ENCODE measurements at places on chromosomes 12 and 14.
A peak's percentile ranks its signal among the peaks of the same experiment; 100 is the strongest.

DNA sequence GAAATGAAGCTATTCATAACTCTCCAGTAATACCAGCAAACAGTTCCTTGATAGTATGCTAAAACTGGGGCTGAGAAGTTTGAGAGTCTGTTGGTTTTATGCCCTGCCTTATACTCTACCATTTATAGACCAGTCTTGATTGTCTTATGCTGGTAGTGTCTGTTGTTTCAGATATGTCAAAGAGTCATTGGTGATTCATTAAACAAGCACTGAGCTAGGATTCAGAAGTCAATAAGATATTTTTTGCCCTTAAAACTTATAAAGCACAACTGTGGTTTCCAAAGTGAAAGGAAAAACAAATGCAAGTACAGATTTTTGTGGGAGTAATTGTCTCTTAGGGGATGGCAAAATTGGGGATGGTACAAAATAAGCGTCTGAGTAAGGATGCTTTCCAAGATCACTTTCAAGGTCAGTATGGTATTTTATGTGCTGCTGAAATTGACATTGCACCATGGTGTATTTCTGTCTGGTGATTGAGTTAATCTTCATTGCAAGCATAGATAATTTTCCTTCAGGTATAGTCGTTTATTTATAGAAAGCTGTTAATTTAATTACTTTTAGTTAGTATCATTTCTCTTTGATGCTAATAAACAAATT, 289.5 kb upstream of the E2F7 start:
- DNase-seq: no peak

DNA sequence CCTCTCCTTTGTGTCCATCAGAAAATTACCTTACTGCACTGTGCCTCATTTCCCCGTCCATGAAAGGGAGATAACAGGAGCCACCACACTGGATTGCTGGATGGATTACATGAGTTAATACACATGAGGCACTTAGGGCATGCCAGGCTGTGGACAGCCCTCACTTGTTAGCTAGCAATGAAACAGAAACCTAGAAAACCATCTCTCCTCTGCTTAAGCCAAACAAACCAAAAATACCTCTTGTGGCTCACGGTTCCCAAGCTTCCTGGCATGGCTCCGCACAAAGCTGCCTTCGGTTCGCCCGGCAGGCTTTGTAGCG, 660 bp upstream of the HCFC2 start:
- no peak for DNase-seq

DNA sequence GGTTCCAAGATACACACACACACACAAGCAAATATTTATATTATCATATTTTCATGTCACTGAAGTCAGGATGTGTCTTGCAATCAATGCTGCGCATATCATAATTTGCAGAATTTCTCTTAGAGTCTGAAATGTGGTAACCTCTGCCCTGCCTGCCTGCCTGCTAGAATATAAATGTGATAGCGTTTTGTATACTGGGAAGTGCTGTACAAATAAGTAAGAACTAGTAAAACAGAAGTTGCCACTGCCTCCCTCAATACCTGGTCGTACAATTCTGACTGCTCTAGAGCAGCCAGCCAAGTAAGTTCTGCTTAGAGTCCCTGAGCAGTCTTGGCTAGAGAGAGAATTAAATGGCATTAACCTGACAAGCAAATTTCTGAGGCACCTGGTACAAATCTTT, 83.9 kb upstream of the NTF3 start:
- DNase-seq: no peak

DNA sequence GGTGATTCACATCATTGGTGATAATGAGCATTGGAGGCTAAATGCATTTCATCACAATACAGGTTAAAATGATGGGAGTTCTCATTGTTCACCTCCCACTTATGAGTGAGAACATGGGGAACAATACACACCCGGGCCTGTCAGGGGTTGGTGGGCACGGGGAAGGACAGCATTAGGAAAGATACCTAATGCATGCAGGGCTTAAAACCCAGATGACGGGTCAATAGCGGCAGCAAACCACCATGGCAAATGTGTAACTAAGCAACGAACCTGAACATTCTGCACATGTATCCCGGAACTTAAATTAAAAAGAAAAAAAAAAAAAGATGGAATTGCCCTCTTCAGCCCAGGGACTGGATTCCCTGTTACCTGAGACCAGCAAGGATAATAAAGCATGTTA, 2.3 kb upstream of the LUM start:
- DNase-seq: no peak

- no peak for DNase-seq
Observed at GRCh38 chr14:34355584-34356263, 106.3 kb downstream of the SPTSSA start.

GRCh38 chr12:59398164-59398563, 197.7 kb upstream of the SLC16A7 start:
- DNase-seq: no peak

GRCh38 chr12:44155358-44155757, 319.5 kb downstream of the TMEM117 start:
- DNase-seq: no peak

DNA sequence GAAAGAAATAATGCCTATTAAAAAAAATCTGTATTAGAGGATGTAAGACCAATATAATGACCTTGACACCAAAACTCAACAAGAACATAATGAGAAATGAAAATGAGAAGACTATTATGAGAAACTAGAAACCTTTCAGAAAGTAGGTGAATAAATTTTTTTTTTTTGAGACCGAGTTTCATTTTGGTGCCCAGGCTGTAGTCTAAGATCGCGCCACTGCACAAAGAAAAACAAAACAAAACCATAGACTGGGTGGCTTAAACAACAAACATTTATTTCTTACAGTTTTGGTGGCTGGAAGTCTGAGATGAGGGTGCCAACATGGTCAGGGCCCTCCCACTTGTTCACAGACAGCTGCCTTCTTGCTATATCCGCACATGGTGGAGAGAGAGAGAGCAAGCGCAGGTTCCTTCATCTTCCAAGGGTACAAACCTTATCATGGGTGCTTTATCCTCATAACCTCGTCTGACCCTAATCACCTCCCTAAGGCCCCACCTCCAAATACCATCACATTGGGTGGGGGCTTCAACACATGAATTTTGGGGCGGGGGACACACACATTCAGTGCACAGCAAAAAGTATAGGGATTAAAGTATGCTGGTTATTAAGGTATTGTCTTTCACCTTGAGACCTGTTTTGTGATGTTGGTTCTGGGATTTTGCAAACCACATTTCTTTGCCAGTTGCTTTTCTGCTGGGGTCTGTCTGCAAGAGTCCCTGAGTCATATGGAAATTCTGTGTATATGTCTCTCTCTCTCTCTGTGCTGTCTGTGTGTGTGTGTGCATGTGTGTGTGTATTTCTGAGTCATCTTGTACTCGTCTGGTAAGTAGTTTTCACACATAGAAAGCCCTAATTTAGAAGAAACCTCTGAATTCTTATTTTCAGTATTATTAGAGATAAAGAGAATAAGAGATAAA, 26.2 kb downstream of the ZCRB1 start:
- DNase-seq: no peak

- DNase-seq: no peak
Observed at GRCh38 chr12:132007041-132007440, 57.3 kb downstream of the EP400 start.

DNA sequence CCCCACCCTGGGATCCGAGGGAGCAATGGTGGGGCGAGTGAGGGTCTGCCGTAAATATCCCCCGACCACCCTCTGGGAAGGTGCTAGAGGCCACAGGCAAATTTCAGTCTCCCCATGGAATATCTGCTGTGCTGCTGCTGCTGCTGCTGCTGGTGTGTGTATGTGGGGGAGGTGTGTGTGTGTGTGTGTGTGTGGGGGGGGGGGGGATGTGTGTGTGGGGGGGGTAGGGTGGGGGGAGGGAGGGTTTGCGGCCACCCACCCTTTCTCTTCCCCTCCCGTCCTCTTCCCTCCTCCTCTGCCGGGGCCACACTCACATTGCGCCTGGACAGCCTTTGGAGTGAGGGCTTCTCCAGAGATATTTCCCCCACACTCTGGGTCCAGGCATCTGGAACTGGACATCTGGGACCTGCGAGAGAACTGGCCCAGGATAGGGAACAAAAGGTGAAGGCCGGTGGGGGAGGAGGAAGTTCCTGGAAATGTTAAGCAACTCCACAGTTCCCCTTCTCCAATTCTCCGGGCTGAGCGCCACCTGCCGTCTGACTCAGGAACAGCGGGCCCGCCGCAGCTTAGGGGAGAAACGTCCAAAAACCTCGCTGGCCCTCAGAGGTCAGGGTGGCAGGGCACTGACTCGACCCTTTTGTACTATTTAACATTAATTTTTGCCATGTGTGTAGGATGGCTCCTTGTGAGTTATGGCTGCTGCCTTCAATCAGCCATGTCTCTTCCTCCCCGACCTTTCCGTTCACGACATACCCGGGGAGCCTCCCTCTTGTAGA, at the start of gene C1RL:
C1RL (minus strand) TSS at position 419 of the 776 bp plus-strand sequence; CDS start at position 385, 34 bp downstream.
- peak; percentile 88 for DNase-seq
